ENCODE measurements at places on chromosomes 1 and 21.

DNA sequence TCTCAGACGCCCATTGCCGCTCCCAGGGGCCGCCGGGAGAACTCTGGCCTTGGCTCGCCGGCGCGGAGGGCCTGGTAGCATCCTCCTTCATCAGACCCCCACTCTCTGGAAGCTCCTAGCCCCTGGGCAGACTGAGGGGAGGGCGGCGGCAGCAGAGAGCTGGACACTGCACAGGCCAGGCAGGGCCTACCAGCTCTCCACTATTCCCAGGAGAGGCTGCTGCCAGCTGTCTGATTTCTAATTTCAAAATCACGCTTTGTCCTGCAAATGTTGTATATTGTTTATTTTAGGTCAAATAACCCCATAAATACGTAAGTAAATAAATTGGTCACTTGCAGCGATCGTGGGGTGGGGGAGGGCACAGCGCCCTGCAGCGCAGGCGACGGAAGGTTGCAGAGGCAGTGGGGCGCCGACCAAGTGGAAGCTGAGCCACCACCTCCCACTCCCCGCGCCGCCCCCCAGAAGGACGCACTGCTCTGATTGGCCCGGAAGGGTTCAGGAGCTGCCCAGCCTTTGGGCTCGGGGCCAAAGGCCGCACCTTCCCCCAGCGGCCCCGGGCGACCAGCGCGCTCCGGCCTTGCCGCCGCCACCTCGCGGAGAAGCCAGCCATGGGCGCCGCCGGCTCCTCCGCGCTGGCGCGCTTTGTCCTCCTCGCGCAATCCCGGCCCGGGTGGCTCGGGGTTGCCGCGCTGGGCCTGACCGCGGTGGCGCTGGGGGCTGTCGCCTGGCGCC, at the start of gene MTARC1:
TSS of gene MTARC1 (plus strand) at position 577 of the 732 bp plus-strand sequence. CDS start at position 609, 32 bp downstream.
- peak; percentile 83 for DNase-seq

DNA sequence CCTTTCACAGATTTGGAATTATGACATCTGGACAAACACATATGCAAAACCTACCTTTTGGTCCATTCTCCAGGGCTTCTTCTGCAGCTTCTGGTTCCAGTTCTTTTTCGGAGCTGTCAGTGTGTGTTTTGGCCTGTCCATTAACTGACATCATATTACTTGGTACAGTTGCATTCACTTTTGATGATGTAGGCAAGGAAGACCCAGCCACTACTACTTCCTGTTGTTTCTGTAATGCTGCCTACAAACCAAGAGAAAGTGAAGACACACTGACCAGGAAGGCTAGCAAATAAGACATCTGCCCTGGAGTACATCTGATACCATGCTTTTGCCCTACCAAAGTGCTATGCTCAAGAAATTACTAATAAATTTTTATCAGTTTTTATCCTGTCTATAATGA, 31.9 kb downstream of the ACBD3 start:
- DNase-seq, result no peak

GRCh38 chr1:179124873-179125272, 43.0 kb downstream of the TOR3A start:
- no peak for DNase-seq

GRCh38 chr1:230753586-230754251, 6.5 kb downstream of the CAPN9 start:
- DNase-seq, result peak; percentile 81

GRCh38 chr1:6263716-6264115, 2.8 kb upstream of the GPR153 start:
- no peak for DNase-seq

DNA sequence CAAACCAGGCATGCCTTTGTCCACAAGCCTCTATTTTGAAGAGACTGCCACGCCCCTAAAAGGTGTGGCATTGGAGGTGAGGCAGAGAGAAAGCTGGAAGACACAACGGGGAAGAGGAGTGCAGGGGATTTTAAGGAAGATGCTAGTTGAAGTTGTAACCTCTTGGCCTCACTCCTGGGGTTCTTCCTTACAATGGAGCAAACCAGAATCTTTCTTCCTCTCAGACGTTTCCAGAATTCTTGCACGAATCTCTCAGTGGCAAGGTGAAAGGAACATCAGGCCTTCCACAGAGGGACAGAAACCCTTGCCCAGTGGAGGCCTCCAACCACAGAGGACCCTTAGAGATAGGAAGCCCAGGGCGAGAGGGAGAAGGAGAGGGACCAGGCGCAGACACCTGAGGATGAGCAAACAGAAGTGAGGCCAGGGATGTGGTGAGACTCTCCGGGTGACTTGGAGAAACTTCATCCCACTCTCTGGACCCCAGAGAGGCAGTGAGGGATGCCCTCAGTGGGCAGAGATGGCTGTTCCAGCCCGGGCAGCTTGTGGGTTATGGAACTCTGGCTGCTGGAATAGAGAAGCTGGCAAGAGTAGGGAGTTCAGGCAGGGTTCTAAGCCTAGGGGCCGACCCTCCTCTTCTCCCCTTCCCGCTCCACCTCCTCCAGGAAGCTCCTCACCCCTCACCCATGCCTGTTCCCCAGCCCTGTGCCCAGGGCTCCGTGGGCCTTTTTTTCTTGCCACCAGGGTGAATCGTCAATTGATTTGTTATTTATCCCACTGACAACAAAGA, 136.8 kb upstream of the RUNX3 start:
- DNase-seq, result no peak

Data from NCI-H774 (cell line).